NCI-H226 (cell line): ENCODE measurements at places on chromosomes 5 and 9.

DNA sequence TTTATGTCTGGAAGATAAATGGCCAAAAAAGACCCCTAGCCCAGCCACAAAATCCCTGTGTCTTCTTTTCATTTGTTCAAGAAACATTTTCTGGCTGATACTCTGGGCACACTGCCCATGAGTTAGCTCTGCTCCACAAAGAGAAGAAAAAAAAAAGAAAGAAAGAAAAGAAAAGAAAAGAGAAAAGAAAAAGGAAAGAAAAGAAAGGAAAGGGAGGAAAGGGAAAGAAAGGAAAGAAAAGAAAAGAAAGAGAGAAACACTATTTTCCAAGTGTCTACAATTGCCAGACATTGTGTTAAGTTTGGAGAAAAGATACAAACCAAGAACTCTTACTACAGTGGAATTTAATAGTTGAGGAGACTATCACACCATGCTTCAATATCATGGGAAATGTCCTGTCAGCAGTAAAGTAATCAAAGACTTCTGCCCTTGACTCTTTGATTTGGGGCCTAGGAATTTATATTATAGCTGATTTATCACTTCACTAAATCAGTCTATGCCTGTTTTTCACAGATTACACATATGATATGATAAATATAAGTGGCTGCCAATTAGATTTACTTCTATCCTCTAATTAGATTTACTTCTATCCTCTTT is 3.0 kb downstream of the TRMO start:
- no peak for DNase-seq

DNA sequence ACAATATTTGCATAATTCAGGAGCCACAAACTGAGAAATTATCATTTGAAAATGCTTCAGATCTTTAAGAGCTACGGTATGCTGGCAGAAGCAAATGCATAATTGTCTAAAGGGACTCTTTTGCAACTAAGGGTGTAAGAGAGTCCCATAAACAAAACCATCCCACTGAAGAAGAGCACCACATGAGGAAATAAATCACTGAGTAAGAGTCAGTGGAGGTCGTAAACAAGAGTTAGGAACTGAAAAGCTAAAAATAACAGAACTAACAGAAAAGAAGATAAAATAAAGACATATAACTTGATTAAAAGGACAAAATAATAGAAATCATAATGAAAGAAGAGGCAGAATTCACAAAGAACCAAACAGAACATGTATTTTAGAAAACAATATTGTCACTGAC is 3.5 kb upstream of the SMC2 start:
- no peak for DNase-seq

DNA sequence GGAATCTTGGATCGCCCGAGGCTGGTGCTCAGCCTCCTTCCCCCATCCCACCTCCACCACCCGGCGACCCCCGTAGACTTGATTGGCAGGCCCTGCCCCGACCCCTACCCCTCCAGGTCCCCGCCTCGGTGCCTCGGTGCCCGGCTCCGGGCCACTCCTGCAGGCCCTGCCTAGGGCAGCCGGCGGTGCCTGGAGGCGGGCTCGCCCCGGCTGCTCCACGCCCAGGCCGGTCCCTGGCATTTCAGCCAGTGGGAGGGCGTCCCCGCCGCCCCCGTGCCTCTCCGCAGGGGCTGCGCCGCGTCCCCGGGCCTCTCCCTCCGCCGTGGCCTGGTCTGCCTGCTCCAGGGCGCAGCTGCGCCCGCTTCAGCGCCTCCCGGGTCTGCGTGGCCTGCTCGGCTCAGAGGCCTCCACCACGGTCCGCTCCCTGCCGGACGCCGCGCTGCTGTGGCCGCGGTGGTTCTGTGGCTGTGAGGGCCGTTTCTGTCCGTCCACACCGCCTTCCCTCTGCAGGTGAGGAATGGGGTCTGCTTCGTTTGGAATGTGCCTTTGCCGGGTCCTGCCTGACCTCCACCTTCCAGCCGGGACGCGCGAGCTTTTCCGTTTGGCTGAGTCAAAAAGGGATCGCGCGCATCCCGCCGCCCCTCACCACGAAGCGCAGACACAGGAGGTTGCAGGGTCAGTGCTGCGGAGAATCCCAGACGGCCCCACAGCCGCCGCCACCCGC is 48.3 kb upstream of the IRX4 start:
- DNase-seq, result no peak

DNA sequence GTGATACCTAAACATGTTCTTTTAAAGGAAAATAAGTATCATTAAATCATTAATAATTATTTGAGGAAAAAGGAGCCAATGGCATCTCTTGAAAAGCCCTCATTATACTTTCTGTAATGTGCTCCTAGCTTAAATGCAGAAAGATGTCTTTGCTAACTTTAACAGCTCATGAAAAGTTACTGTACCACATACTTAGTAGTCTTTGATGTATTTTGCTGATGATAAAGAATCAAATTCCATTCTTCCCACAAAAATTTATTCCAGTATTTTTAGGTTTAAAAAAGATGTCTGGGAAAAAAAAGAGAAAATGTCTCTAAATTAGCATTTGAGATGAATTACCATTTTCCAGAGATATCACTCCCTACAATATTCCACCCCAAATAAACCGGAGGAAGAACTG is 112.5 kb downstream of the PPP2R2B start:
- DNase-seq, result no peak

GRCh38 chr9:34675048-34675714 is 12.7 kb upstream of the CCL27 start:
- DNase-seq, result peak; percentile 34

GRCh38 chr9:127660886-127661741 is 45.7 kb upstream of the CFAP157 start:
- DNase-seq, result no peak
